WERI-Rb-1 (cell line): ENCODE measurements at places on chromosomes 1 and 21.

GRCh38 chr1:9027307-9027706 lies 1.1 kb upstream of the SLC2A7 start:
- no peak for DNase-seq

DNA sequence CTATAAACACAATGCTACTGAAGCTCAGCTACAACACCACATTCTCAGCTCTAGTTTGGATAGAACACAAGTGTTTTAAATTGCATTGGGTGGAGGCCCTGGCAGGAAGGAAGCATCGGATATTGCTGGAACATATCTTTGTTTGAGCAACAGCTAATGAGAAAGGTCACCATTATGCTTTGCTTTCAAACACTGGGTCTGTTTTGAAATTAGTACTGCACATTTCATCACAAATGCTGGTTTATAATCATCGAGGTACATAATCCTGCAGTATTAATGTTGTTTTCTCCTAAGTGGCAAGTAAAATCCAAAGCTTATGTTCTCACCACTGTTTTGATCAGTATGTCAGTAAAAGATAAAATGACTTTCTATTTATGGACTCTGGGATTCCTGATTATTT lies 61.5 kb upstream of the ARHGAP29 start:
- DNase-seq: no peak

DNA sequence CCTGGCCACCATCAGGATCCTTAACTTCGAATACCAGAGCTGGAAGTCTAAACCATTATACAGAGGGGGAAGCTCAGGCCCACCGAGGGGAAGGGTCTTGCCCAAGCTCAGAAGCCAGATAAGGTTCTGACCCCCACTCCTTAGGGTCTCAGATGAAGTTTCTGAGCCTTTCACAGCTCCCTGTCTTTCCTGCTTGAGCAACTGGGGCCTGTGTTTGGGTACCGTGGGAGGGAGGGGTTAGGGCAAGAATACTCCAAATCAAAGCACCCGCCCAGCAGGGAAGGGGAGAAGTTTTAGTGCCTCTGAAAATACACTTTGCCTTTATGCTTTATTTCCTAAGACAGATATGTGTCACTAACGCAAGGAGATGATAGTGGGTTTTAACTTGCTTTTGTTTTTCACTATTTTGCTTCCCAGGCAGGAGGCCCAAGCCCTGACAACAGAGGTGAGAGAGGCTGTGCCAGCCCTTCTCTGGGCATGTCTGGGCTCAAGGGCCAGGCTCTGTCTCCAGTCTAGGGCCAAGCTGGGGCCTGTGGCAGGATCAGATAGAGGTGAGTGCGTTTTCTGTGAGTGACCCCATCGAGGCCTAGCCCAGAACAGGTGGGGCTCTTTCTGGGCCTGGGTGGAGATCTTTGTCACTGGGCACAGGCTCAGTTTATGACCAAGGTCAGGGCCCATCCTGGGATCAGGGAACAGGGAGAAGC lies 20.5 kb upstream of the TENT5B start:
- DNase-seq: no peak

DNA sequence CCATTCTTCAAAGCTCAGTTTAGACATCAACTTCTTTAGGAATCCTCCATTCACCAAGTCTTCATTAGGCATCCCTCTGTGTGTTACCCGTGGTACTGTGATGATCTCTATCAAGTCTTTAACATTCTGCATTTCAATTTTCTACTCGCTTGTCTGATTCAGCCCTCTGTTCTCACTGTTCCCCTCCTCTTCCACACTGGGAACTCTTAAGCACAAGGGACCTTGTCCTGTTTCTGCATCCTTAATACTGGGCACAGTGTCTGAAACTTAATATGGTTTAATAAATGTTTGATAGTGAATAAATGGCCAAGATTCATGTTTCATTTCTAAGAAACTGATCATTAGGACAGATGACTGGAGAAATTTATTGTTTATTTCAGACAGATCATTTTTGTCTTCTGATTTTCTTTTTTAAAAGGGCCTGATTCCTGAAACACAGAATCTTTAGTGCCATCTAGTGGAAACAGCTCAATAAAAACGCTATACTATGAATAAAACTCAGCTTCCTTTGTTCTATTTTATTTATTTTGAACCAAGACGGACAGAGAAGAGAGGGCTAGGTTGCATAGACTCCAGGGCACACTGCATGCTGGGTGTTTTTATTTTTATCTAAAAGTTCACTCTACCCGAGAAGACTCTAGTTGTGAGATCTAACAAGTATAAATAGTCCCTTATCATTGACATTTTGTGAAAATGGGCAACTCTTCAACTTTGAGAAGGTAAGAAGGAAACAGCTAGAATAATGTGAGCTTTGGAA lies 7.0 kb upstream of the TRIM45 start:
- DNase-seq: no peak

- DNase-seq: no peak
These were observed 45.1 kb downstream of the MAP3K7CL start for GRCh38 chr21:29175408-29176134.

GRCh38 chr1:175553280-175553679 lies 190.1 kb downstream of the TNR start:
- DNase-seq: no peak

DNA sequence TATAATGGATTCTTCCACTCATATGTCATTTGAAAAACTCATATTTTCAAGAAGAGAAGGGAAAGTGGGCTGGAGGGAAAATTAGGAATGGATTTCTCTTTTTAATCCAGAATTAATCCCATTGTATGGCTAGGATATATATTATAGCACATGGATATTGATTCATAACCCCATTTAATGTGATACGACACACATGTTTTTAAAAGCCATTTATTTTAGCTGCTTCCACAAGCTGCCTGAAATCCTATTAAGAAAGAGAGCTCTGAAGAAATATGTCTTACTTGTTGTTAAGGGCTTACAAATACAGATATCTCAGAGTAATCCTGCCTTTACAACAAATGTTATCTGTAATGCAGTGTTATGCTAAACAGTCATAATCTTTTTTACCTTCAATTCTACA lies 598.6 kb downstream of the AMY1C start:
- no peak for DNase-seq

- DNase-seq: no peak
These were observed 16.2 kb upstream of the KPRP start for GRCh38 chr1:152741656-152742055.

GRCh38 chr21:46455575-46456385 lies 2.9 kb upstream of the DIP2A start:
- no peak for DNase-seq

GRCh38 chr1:96236156-96236739 lies 485.3 kb upstream of the PTBP2 start:
- DNase-seq: peak; percentile 48

DNA sequence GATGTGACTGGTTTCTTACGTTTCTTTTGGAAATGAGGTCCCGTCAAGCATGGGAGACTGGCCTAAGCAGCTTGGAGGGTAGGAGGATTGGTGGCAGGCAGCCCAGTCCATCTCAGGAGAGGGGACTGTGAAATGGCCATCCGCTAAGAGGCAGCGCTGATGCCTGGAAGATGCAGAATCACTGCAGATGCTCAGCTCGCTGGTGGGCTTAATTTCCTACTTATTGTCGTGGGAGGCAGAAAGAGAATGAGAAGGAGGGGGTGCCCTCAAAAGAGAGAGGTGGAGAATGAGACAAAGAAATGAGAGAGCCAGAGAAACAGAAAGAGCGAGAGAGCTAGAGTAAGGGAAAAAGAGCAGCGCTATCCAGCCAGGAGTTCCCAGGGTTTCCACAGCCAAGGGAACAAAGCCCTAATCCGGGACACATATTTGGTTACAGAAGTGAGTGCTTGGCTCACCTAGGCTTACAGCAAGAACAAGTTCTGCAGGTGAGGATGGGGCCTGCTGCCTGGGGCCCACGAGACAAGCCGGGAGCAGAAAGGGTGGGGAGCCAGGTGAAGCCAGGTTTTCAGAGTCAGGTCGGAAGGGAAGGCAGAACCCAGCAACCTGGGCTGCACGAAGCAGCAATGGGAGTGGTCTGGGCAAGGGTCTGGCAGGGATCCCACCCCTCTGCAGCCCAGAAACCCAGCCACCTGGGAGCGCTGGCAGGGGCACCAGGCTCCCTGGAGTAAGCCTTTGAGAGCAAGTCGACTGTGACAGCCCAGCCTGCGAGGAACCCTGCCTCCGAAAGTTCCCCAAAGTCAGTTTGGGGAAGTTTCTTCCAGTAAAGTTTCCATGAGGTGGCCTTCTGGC lies 5.8 kb downstream of the ECE1 start:
- DNase-seq: no peak

GRCh38 chr21:42165901-42166300 lies 53.0 kb upstream of the ABCG1 start:
- DNase-seq: no peak

DNA sequence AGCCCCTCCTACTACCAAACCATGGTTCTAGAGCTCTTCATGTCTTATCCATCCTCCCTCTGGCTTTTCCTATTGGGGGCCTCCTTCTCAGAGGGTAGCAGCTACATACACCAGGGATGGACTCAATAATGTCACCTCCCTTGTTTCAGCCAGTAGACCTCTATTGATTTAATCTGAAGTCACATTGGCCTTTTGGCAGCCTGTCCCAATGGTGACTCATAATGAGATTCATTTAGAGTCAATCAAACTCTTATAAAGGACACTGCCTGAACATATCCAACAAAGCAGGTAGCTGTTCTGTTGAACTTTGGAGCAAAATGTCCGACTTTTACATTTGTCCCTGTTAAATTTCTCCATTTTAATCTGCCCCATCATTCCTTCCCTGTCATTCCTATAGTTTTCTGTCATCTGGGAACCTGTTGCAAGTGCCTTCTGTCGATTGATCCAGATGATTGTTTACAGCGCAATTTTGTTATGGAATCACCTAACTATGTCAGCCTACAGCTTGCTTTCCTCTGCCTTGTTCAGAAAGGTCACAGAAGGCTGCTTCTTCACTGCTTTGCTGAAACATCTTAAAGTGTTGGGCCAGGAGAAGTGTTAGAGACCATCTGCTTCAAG lies 105.9 kb downstream of the ETS2 start:
- no peak for DNase-seq

DNA sequence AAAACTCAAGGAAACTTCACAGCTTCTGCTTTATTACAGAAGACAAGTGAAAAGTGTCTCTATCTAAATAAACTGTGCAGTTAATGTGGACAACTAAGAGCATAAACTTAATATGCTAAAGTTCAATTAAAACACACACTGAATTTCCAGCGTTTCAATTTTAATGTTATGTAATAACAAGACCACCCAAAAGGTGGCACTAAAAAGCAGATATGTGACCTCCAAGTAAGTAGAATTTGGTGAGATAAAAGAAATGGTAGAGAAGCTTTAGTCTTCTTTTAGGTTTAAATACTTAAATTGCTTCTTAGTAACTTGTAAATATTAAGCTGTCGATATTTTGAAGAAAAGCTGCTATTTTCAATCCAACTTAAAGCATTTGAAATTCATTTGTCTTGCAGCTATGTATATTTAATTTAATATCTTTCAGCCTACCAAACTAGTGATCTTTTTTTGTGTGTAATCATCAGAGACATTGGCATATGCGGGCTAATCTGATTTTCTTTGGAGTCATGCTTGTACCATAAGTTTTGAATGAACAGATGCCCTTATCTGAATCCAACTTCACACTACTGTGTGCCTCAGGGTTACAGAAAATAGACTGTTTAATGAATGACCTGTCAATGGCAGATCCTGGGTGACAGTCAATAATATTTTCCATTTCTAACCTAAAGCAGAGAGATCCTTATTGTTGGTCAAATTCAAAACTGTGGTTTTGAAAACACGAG lies 36.5 kb upstream of the ADAMTS1 start:
- DNase-seq: no peak

GRCh38 chr1:167602840-167603239 lies 27.2 kb upstream of the RCSD1 start:
- DNase-seq: no peak

- DNase-seq: peak; percentile 87
These were observed 742 bp downstream of the ARTN start for GRCh38 chr1:43934101-43934985.

DNA sequence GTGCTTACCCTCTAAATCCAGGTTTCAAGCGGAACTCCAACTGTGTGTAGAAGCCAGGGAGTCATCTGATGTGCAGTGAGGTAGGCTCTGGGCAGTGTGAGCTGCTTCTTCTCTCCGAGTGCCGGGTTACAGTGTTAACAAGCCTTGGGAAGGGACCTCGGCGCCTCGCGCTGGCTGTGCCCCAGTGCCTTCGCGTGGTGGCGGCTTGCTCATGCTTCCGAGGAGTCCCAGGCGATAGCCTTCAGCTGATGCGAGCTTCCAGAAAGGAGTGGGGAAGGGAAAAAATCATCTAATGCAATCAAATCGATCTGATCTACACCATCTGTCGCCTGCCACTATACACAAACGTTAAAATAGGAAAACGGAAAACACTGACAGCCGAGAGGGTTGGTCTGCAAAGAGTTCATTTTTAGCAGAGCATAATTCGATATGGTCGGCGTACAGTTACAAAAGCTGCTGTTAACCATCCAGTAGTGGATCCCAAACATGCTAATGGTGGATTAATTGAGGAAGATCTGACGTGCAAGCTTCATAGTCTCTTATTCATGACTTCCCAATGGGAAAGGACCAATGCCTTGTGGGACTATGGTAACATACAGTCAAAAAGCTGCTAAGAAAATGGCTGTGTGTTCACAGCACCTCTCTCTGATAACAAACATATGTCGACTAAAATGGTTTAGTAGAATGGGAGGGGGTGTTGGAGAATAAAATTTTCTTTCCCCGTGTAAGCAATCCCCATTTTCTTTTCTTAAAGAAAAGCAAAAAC lies 128.7 kb upstream of the DPYD start:
- DNase-seq: peak; percentile 75

GRCh38 chr1:169473347-169473746 lies 12.4 kb downstream of the SLC19A2 start:
- DNase-seq: no peak

DNA sequence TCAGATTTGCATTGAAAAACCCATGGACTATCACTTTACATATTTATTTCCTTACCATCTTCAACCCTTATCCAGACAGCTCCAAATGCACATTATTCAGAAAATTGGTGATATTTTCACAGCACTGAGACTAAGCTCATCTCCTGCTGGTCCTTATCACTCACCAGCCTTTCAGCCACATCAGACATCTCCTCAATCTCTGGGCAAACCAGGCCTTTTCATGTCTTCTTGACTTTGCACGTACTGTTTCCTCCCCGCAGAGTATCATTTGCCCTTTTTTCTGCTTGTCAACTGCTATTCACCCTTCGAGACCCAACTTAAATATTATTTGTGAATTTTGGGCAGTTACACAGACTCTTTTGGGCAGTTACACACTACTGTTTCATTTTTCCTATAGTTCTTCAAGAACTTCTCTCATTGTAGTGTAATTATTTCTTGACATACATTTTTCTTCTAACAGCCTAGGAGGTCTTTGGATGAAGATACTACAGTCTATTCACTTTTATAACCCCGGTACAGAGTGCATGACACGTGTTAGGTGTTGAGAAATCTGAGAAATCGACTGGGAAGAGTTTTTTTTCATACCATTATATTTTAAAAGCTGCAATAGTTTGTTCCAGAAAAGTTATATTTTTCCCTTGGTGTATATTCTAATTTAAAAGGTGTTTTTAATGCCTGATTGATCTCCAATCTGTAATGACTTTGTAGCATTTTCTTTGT lies 98.0 kb downstream of the FGGY start:
- DNase-seq: no peak

DNA sequence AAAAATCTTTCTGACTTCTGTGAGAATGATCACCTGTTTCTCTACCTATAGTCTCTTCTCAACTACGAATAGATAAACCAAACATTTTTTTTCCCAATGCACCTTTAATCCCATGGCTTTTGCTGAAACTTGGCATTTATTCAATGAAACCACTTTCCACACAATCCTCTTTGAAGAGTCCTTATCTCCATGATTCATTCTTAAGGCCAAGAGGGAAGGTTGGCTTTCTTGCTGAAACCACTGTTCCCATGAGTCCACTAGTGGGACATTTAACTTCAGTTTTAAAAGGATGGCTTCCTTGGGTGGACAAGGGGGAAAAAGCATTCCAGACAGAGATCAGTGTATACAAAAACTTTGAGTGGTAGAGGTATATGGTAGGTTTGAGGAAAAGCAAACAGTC lies 73.6 kb downstream of the CRB1 start:
- no peak for DNase-seq
